ENCODE measurements at places on chromosomes 7 and 10.

DNA sequence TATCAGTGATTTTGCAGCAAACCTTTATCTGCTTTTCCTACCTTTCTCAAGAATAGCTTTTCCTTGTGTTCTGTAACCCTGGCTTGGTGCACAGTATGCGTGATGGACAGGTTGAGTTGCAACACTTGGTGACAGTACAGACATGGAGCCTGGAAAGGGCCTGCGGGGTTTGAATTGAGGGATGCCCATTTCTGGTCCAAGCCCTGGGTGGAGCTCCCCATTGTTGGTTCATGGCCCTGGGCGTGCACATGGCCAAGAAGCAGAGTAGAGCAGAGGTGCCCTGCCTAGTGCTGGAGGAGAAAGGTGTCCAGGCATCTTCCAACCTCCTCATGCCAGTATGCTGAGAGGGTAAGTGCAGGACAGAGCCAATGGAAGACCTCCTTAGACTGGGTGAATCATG lies 106.6 kb upstream of the MKLN1 start:
- DNase-seq: no peak

GRCh38 chr7:86775203-86775602 lies 131.5 kb downstream of the GRM3 start:
- DNase-seq: no peak

DNA sequence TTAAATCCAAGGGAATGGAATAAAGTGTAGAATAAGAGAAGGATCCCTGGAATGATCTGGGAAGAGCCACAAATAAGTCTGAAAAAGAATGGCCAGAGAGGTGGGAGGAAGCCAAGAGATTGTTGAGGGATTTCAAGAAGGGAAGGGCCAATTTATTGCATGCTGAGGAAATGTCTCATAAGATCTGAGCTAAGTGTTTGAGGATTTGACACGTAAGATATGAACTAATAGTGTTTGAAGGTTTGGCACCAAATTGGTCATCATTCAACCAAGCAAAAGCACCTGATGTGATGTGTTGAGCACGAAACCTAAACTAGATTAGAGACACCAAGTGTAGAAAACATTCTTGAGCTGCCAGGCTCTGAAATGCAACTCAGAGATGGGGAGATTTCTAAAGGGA lies 97.9 kb downstream of the TSPAN12 start:
- DNase-seq: no peak

- no peak for DNase-seq
Observed at GRCh38 chr7:4167385-4167910, 514.6 kb upstream of the FOXK1 start.

DNA sequence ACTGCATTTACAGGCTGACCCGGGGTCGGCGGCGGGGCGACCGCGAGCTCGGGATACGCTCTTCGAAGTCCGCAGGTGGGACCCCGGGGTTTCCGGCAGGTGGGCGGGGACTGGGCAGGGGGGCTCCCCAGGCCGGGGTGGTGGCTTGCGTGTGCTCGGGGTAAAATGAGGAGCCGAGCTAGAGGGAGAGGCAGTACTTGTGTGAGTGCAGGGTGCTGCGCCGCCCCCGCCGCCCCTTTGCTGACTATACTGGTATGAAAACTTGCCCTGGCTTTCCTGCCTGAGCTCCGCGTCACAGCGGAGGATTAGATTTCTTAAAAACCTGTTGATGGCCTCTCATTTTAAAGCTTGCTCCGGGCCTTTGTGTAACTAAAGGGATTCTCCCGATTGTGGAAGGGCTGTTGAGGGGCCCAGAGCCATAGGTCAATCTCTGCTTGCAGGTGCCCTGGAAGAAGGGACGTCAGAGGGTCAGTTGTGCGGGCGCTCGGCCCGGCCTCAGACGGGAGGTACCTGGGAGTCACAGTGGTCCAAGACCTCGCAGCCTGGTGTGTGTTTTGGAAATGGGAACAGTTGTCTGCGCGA lies 488 bp downstream of the ARMC10 start:
- DNase-seq: peak; percentile 62

DNA sequence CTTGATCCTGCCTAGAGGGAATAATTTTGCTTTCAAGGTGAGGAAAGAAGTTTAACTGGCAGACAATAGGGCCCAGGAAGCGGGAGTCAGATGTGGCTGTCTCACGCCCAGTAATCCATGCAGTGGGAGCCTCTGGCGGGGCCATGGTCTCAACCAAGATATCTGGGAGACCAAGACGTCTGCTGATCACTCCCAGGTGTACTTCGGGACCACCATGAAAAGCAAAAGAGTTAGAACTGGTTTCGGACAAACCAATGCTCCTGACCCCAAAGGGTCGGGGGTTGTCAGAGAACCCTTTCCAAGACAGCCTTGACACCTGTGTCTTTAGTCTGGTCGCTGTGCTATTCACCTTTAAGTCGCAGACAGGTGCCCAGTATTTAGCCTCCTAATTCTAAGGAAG lies 256.9 kb upstream of the MBL2 start:
- no peak for DNase-seq

DNA sequence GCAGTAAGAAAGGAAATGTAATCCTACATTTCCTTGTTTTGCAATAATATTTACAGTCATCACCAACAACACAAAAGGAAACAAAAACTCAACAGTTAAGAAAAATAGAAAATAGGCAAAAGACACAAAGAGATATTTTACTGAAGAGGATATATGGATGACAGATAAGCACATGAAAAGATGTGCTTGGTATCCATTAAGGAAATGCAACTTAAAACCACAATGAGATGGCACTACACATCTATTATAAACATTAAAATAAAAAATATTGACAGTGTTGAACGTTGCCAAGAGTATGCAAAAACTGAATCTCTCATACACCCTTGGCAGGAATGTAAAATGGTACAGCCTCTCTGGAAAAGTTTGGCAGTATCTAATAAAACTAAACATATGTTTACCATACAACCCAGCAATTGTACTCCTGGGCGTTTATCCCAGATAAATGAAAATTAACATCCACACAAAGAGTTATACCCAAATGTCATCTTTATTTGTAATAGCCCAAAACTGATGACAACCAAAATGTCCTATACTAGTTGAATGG lies 5.4 kb downstream of the CEP41 start:
- DNase-seq: no peak

GRCh38 chr10:78441694-78442093 lies 408.0 kb downstream of the RPS24 start:
- no peak for DNase-seq

GRCh38 chr7:98249106-98249505 lies 2.9 kb downstream of the TECPR1 start:
- no peak for DNase-seq

DNA sequence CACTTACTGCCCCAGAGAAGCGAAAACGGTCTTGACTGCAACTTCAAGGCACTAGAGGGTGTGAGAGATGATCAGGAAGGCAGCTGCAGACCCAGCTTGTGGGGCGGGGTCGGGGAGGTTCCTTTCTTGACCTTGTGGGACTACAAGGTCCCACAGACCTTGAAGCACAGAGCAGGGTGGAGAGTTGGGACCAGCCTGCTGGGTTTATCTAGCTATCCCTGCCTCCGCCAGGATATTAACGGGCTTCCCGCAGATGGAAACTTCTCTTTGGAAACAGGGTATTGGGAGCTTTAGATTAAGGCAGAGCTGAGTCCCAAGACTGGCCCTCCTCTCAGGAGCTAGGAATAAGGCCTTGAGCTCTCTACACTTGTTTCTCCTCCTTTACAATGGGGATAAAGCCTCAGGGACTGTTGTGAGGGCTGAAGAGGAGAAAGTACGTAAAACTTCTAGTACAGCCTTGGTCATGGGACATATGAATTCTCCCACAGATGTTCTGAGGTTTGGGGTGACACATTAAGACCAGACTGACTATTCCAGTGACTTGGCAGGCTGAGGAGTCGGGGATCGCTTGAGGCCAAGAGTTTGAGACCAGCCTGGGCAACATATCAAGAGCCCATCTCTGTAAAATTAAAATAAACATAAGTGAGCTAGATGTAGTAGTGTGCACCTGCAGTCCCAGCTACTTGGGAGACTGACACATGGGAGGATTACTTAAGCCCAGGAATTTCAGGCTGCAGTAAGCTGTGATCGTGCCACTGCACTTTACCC lies 153.2 kb downstream of the CDH23 start:
- DNase-seq: no peak

DNA sequence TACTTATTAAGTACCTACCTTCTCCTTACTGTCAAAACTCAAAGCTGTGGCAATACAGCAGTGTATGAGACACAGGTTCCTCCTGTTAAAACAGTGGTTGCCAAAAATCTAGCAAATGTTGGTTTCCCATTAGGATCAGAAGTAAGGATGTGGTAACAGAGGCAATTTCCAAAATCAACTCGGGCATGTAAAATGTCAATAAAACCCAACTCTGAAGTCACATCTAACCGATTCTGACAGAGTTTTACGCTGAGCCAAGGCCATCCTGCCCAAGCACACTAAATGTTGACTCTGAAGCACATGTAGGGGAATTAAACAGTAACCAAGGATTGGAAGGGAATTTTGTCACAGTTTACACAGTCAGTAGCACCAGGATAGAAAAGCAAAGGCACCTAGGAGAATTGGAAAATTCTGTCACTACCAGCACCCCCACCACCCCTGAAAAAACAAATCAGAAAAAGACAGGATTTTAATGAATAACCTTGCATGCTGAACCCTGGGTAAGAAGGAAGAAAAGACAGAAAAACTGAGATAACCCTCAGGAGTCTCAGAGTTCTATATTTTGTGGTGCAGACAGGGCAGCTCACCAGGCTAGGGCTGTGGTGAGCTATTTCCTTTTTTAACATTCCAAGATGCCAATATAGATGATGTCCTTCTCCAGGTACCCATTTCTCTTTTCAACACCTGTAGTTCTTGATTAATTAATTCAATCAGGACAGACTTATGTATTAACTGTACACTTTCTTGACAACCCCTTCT lies 119.5 kb downstream of the DOCK4 start:
- no peak for DNase-seq

- DNase-seq: no peak
Observed at GRCh38 chr10:129968020-129968852, 4.2 kb upstream of the EBF3 start.

GRCh38 chr10:70617798-70618568 lies 15.4 kb upstream of the PRF1 start:
- peak; percentile 48 for DNase-seq

GRCh38 chr10:44373341-44373995 lies 11.4 kb downstream of the CXCL12 start:
- no peak for DNase-seq

DNA sequence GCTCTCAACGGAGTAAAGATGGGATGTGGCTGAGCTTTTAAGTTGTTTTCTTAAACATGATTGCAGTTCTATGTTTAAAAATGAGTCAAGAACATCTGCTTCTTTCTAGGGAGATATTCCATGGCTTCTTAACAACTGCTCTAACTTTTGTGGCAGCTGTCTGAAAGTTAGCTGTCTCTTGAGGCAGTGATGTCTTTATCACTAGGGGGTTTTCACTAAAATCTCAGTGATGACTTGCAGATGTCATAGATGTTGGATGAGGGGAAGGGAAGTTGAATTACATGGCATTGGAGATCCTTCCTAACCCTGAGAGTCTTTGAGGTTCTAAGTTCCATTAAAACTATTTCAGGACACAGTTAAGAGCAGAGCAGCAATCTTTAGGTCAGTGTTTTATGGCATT lies 43.5 kb downstream of the PRKG1 start:
- no peak for DNase-seq

- no peak for DNase-seq
Observed at GRCh38 chr10:114239117-114239993, at the start of gene VWA2. Gene VWA2, plus strand, starts transcription at chr10:114239254. Its CDS starts 9,460 bp downstream, at chr10:114248714.

DNA sequence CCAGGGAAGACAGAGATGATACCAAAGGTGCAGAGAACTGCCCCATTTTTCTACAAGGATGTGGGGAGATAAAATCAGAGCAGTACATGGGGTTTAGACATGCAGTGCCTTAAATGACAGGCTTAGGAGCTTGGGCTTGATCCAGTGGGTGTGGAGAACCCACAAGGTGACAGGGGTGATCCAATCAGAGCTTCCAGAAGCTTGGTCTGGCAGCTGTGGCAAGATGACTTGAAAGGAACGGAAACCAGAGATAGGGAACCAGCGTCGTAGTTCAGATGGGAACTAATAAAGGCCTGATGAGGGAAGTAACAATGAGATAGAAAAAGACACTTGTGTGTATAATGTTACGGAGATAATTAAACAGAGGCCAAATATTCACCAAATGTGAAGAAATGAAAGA lies 80.7 kb downstream of the SLC37A3 start:
- no peak for DNase-seq

GRCh38 chr10:51297438-51297837 lies 223.2 kb downstream of the PRKG1 start:
- DNase-seq: no peak

DNA sequence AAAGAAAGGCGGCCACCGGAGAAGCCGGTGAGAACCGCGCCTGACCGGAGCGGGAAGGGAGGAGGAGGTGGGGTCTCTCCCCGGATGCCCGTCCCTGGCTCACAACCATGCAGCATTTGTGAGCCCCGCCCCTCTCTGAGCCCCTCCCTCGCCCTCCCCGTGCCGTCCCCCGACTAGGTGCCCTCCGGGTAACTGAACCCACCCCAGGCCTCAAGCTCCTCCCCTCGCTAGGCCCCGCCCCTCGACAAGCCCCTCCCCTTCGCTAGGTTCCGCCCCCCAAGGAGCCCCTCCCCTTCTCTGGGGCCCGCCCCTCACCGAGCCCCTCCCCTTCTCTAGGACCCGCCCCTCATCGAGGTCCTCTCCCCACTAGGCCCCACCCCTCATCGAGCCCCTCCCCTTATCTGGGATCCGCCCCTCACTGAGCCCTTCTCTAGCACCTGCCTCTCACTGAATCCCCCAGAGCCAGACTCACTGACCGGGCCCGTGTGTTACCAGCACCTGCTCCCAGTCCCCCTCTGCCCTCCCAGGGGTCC lies 42.2 kb upstream of the HSPB1 start:
- peak; percentile 73 for DNase-seq

All from AG08396 (cell line).